WTC11 (cell line): ENCODE measurements at places on chromosomes 1 and 21. TPM values are rescaled to one million over a fixed set of nuclear protein-coding genes. Genes with fewer than 3 reads are reported as not detected.
A peak's percentile ranks its signal among the peaks of the same experiment; 100 is the strongest.

DNA sequence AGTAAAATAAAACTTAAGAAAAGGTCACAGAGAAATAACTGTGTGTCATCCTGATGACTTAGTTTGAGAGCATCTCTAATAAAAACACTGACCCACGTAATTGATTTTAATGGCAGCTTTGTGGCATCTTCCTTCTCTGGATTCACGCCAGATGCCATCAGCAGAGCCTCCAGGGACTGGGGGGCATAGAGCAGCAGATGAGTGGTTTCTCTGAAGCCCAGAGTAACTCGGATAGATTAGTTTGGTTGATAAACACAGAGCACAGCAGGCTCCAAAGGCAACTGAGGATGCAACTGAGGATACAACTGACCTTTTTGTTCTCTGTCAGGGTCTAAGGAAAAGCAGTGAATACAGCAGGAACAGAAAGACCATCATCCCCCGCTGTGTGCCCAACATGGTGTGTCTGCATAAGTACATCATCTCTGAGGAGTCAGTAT is 180.8 kb downstream of the RPS6KC1 start:
- peak; percentile 46 for DNase-seq

GRCh38 chr1:148318123-148318903 is 164.8 kb downstream of the PPIAL4G start:
- DNase-seq = peak; percentile 48

DNA sequence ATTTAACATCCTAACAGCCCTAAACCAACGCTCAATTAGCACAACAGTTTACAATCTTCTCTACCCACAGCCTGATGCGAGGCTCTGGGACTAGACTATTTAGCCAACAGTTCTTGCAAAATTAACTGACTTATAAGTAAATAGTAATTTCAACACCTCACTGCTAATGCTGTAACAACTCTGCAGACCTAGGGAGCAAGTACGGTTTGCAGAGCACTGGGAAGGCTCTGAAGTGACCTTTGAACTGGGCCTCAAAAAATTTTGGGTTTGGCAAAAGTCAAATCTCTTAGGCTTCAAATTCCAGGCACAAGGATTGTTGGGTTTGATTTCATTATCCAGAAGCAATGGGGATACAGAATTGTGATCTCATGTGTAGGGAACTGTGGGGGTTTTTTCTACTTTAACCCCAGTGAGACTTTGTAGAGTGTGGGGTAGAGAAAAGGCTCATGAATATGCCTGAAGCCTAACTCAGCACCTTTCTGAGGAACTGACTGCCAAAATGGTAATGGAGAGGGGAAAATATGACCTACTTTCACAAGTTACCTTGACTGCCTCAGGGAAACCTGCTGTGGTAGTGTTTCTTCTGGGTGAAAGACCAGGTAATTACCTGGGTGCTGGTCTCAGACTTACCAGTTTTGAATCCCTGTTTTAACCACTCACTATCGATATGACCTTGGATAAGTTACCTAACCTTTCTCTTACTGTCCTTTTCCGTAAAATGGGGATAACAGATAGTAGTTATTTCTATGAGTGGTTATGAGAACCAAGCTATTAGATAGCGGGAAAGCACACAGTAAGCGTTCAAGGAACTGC is 889 bp upstream of the TXLNA start:
- no peak for DNase-seq

GRCh38 chr1:216144661-216145450 is 278.4 kb downstream of the USH2A start:
- no peak for DNase-seq

- no peak for DNase-seq
These were observed 109.0 kb downstream of the SDCCAG8 start for GRCh38 chr1:243364866-243365265.

- DNase-seq = no peak
These were observed 124.3 kb upstream of the CACNA1E start for GRCh38 chr1:181359012-181359411.

- DNase-seq = peak; percentile 73
These were observed 1.2 kb downstream of the SCAF4 start for GRCh38 chr21:31730712-31731055.

DNA sequence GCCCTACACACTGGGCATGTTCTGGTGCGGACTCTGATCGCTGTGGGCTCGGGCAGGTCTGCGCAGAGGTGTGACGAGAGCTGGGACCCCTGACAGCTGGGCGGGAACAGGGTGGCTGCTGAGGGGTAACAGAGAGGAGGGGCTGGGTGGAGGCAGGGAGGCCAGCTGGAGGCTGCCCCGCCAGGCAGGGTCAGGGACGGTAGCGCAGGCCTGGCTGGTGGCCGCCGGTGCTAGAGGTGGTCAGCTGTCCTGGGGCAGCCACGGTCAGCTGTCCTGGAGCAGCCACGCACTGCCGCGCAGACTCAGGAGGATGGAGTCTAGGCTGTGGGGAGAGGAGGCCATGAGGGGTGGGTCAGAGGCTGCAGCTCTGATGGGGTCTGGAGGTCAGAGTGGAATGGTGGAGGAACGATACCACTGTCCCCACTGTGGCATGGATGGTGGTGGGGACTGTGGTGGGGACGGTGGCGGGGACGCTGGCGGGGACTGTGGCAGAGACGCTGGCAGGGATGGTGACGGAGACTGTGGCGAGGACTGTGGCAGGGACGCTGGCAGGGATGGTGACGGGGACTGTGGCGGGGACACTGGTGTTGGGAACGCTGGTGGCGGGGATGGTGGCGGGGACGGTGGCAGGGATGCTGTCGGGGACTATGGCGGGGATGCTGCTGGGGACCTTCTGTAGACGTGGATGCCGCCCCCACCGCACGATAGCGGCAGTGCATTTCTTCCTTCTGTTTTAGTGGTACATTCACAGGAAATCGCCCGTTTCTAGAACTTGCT is 21.3 kb upstream of the LRRC3 start:
- DNase-seq = no peak

DNA sequence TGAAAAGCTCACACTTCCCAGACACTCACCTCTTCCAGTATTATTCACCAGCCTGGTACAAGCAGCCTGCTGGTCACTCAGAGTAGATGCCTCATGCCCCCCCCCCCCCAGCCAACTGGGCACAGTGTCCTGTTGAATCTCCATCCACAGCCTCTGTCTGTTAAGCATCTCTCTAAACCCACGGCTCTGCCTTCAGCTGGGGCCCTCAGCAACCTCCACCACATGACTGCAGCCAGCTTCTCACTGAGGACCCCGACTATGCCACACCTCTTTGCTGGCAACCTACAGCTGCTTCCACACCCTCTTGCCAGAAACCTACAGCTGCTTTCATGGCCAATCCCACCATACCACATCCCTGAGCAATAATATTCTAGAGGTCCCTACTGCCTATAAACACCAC is 113.1 kb downstream of the RHOU start:
- DNase-seq = no peak

GRCh38 chr1:60894741-60895140 is 187.6 kb upstream of the NFIA start:
- no peak for DNase-seq

GRCh38 chr1:156001662-156002171 is 19.0 kb downstream of the SSR2 start:
- no peak for DNase-seq

DNA sequence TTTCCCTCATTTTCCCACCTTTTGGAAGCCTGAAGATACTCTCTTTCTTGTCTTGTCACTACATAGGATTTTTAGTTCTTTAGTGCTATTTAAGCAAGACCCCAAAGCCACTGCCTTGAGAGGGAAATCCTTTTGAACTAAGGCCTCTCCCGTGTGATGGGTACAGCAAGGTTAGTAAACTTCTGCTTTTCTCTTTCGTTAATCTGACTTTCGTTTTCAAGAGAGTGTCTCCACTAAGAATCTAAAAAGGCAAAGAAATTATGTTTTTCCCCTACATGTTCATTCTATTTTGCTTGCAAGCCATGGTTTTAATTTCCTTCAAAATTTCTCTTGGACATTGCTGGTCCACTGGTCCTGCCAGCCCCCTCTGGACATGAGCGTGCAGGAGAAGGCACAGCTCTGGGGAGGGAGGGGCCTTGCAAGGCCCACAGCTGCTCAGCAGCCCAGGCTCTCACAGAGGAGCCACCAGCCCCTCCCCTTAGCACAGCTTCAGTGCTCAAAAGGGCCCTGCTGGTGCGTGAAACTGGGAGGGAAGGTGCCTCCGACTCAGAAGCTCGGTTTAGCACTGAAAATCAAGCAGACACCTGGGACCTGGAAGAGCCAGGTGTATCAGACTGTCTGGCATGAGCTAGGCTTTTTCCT is 210.9 kb upstream of the GALNT2 start:
- no peak for DNase-seq

DNA sequence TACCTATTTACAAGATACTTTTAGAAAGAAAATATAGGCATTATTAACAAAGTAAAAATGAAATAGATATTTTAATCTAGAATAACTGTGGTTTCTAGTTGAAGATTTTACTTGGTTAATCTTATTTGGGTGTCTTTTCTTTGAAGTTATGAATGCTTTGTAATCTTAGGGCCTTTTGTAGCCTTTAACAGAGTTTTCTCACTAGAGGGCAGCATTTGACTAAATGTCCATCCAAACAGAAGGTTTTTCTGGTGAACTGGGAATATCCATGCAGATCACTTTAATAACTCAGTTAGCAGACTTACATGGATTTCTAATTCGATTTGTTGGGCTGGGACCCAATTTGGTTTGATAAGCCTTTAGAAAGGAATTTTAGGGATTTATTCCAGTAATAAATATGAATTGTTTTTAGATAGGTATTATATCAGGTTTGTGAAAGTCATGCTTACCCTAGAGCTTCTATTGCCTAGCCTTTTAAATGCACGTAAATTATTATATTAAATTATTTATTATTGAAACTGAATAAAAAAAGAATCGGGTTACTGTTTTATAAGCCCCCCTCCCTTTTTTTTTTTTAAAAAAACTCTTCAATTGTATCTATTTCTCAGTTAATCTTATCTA is 119.7 kb downstream of the ZNF326 start:
- no peak for DNase-seq

GRCh38 chr1:152189657-152190442 is 30.8 kb upstream of the RPTN start:
- peak; percentile 49 for DNase-seq

DNA sequence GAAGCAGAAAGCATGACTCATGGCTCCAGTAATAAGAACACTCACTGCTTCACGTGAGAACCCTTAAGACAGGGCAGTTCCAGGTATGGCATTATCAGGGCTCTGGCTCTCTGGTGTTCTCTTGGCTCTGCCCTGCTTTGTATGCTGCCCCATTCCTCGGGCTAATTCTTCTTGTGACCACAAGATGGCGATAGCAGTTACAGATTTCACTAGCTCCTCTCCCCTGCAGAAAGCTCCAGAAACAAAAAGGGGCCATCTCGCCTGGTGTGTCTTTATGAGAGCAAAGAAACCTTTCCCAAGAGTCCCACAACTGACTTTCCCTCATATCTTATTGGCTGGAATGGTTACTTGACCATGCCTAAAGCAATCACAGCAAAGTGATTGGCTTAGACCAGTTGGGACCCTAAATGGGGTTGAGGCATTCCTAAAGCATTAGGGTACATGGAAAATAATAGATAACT is 60.1 kb downstream of the F3 start:
- peak; percentile 47 for DNase-seq

Gene PLA2G2A
- 1.2 to 2.6 TPM (median 1.9 TPM) in 3 replicates for total RNA-seq

Gene CFAP141
- total RNA-seq = not detected in 3 replicates

Gene RGS13
- total RNA-seq = not detected in 3 replicates

Gene RABGAP1L
- total RNA-seq = 76.9 to 126 TPM (median 116 TPM) in 3 replicates

Gene TRIM63
- total RNA-seq = not detected in 3 replicates

Gene ZNF593OS
- total RNA-seq = not detected in 3 replicates

Gene TMEM200B
- total RNA-seq = 19.1 to 22.6 TPM (median 22.1 TPM) in 3 replicates
